ENCODE measurements at places on chromosomes 16 and 17. TPM values are rescaled to one million over a fixed set of nuclear protein-coding genes. Genes with fewer than 3 reads are reported as not detected.

SLC6A2 gene
- polyA plus RNA-seq: 1.7 TPM

CCL7 gene
- polyA plus RNA-seq: not detected

POLR3K gene
- 8.4 TPM for polyA plus RNA-seq

LDHD gene
- 3.7 TPM for polyA plus RNA-seq

TSPAN10 gene
- 0.96 TPM for polyA plus RNA-seq

NTHL1 gene
- 13.5 TPM for polyA plus RNA-seq

NEUROD2 gene
- polyA plus RNA-seq: 0.05 TPM

NR1D1 gene
- polyA plus RNA-seq: 5.5 TPM

NPW gene
- 0.72 TPM for polyA plus RNA-seq

PMFBP1 gene
- polyA plus RNA-seq: 0.98 TPM

SEBOX gene
- polyA plus RNA-seq: not detected

LPO gene
- 0.22 TPM for polyA plus RNA-seq

PYDC1 gene
- 2.3 TPM for polyA plus RNA-seq

NPB gene
- polyA plus RNA-seq: 0.96 TPM

ZG16B gene
- polyA plus RNA-seq: 0.56 TPM

BEAN1 gene
- 0.79 TPM for polyA plus RNA-seq

HID1 gene
- 7.9 TPM for polyA plus RNA-seq

GPRC5C gene
- 46.6 TPM for polyA plus RNA-seq

EME1 gene
- 4.9 TPM for polyA plus RNA-seq

NPIPB13 gene
- polyA plus RNA-seq: 15.5 TPM

HIC1 gene
- 33.7 TPM for polyA plus RNA-seq

MT1H gene
- polyA plus RNA-seq: not detected

RHBDL1 gene
- 1.8 TPM for polyA plus RNA-seq

HBQ1 gene
- polyA plus RNA-seq: 1.1 TPM

FN3K gene
- polyA plus RNA-seq: 23.1 TPM

CLEC19A gene
- 0.17 TPM for polyA plus RNA-seq

ITGA2B gene
- polyA plus RNA-seq: 3.8 TPM

PRR29 gene
- 2.5 TPM for polyA plus RNA-seq

BAIAP3 gene
- 0.72 TPM for polyA plus RNA-seq

FNDC8 gene
- polyA plus RNA-seq: not detected

RAP1GAP2 gene
- 1.8 TPM for polyA plus RNA-seq

DNASE1L2 gene
- 1.1 TPM for polyA plus RNA-seq

ITGB4 gene
- polyA plus RNA-seq: 7.6 TPM

KRT25 gene
- 0.19 TPM for polyA plus RNA-seq

MED13 gene
- 27.4 TPM for polyA plus RNA-seq

EPOP gene
- polyA plus RNA-seq: 0.48 TPM

TBC1D3I gene
- polyA plus RNA-seq: not detected
